ENCODE measurements at places on chromosomes 1 and 21. TPM values are rescaled to one million over a fixed set of nuclear protein-coding genes. Genes with fewer than 3 reads are reported as not detected.

The CELA2A gene
- total RNA-seq, result not detected

The ATP6V1G3 gene
- not detected for total RNA-seq

The SYNC gene
- not detected for total RNA-seq

The IL23R gene
- 0.08 TPM for total RNA-seq

The GSTM1 gene
- total RNA-seq, result 31.9 TPM

The EVI5 gene
- 1.8 TPM for total RNA-seq

The FCRL2 gene
- 0.11 TPM for total RNA-seq

The DDR2 gene
- 0.22 TPM for total RNA-seq

The OXCT2 gene
- not detected for total RNA-seq

The HSD3B1 gene
- not detected for total RNA-seq

DNA sequence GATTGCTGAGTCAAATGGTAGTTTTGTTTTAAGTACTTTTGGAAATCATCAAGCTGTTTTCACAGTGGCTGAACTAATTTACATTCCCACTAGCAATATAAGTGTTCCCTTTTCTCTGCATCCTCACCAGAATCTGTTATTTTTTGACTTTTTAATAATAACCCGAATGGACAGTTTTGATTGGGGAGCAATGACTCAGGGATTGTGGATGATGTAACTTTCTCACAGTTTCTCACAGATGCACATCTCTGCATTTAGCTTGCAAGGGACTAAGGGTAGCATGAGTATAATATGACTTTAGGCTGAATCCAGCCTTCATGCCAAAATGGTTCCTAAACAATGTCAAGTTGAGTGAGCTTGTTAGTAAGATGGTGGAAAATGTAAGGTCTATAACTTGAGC lies 90.2 kb downstream of the C4BPA start:
- DNase-seq, result no peak

- DNase-seq, result no peak
Measured at GRCh38 chr1:167094690-167095089, 815 bp downstream of the STYXL2 start.

GRCh38 chr1:37108596-37109188 lies 74.4 kb upstream of the GRIK3 start:
- DNase-seq, result no peak

GRCh38 chr1:177256153-177257075 lies 85.7 kb downstream of the BRINP2 start:
- no peak for DNase-seq

DNA sequence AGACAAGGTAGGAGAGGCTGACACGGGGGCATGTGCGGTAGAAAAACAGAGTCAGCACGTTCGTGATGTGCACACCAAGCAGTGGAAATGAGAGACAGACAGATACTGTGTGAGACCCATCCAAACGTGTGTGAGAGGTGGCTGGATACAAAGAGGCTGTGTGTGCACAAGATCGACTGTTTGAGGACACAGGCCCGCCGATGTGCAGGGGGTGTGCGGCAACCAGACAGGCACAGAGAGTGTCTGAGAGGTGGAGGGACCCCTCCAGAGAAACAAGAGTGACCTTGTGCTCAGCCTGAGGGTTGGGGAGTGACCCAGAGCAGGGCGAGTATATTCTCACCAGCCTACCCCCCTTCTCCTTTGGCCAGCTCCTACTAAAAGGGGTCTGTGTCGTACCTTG lies 97.8 kb upstream of the IPO9 start:
- no peak for DNase-seq

GRCh38 chr1:162983671-162984425 lies 85.3 kb upstream of the RGS4 start:
- no peak for DNase-seq

GRCh38 chr1:226778657-226779058 lies 39.6 kb upstream of the ITPKB start:
- DNase-seq, result no peak

GRCh38 chr1:81757398-81758020 lies 43.2 kb upstream of the ADGRL2 start:
- no peak for DNase-seq

- no peak for DNase-seq
Measured at GRCh38 chr1:8571200-8571984, 246.0 kb downstream of the RERE start.

GRCh38 chr1:170133766-170134495 lies 11.8 kb upstream of the NTMT2 start:
- DNase-seq, result no peak

DNA sequence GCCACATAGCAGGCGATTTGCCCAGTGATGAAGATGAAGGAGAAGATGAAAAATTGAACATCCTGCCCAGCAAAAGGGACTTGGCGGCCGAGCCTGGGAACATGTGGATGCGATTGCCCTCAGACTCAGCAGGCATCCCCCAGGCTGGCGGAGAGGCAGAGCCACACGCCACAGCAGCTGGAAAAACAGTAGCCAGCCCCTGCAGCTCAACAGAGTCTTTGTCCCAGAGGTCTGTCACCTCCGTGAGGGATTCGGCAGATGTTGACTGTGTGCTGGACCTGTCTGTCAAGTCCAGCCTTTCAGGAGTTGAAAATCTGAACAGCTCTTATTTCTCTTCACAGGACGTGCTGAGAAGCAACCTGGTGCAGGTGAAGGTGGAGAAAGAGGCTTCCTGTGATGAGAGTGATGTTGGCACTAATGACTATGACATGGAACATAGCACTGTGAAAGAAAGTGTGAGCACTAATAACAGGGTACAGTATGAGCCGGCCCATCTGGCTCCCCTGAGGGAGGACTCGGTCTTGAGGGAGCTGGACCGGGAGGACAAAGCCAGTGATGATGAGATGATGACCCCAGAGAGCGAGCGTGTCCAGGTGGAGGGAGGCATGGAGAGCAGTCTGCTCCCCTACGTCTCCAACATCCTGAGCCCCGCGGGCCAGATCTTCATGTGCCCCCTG lies 3.3 kb downstream of the ZBTB18 start:
- no peak for DNase-seq

- peak; percentile 40 for DNase-seq
Measured at GRCh38 chr1:23423415-23424292, 894 bp downstream of the TCEA3 start.

GRCh38 chr1:32963746-32964460 lies 706 bp downstream of the RNF19B start:
- peak; percentile 41 for DNase-seq

- no peak for DNase-seq
Measured at GRCh38 chr1:40161888-40162397, 756 bp downstream of the RLF start.

DNA sequence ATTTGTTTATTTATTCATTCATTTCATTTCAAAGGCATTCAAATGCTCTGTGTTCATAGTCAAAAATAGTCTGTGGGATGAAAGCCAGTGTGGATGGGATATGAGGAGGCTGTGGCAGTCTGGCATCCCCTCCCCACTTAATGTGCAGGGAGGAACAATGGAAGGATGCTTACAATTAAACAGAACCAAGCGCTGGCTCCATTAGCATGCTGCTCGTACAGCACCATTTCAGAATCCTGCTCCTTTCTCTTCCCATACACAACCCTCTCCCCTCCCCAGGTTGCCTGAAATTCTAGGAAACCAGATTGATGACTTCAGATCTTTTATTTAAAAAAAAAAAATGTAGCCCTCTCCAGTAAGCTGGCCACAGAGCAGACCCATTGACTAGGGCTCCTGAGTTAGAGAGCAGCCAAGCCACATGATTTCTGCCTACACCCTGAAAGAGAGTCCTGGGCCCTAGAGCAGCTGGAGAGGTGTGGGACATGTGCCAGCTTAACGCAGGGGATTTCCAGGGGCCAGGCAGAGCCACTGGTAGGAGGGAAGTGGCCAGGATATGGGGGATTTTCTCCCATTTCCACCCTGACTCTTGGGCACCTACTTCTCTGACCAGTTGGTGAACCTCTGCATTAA lies 205.2 kb downstream of the ASTN1 start:
- no peak for DNase-seq

GRCh38 chr1:157952601-157953000 lies 40.8 kb upstream of the KIRREL1 start:
- DNase-seq, result no peak

DNA sequence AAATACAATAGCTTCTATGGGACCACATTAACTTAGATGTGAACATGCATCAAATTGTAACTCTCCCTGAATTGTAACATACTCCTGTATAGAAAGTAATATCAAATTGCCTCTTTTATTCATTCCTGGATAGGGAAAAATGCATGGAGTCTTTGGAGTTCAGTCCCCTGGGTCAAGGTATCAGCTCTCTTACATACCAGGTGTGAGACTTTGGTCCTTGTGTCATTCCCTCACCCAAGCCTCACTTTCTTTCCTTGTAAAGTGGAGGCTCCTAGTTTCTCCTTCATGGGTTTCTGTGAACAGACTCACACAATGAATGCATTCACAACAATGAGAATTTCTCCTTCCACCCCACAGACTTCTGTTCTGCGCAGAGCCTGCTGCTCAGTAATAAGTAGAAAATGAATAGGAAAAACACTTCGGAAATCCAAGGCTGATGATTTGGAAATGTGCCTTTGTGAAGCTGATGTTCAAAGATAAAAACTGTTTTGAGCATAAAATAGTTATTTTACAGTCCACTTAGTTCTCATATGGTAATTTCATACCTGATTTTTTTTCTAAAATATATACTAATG lies 185.3 kb downstream of the AK5 start:
- DNase-seq, result no peak

DNA sequence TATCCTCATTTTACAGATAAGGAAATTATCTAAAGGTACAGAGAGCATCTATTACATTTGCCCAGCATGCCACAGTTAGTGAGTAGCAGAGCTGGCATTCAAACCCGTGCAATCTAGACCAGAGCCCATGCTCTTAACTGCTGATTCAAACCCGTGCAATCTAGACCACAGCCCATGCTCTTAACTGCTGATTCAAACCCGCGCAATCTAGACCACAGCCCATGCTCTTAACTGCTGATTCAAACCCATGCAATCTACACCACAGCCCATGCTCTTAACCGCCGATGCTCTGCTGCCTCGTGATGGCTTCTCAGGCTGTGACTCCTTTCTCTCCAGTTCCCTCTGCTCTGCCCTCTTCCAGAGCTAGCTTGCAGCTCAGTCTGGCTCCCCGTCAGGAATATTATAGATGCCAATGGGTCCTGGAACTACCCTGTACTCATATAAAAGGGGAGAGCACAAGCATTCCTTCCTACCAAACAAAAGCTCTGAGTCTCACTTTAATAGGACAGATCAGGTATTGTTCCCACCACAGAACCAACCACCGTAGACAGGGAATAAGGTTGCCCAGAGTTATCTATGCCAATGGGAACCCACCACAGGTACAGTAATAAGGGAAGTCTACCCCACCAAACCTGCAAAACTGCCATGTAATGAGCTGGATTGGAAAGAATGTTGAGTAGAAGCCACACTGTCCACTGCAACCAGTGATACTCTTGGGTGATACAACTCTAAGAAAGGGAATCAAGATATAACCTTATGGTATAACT lies 78.4 kb downstream of the SMYD3 start:
- no peak for DNase-seq

GRCh38 chr1:117656202-117656641 lies 50.4 kb downstream of the TENT5C start:
- DNase-seq, result peak; percentile 62

DNA sequence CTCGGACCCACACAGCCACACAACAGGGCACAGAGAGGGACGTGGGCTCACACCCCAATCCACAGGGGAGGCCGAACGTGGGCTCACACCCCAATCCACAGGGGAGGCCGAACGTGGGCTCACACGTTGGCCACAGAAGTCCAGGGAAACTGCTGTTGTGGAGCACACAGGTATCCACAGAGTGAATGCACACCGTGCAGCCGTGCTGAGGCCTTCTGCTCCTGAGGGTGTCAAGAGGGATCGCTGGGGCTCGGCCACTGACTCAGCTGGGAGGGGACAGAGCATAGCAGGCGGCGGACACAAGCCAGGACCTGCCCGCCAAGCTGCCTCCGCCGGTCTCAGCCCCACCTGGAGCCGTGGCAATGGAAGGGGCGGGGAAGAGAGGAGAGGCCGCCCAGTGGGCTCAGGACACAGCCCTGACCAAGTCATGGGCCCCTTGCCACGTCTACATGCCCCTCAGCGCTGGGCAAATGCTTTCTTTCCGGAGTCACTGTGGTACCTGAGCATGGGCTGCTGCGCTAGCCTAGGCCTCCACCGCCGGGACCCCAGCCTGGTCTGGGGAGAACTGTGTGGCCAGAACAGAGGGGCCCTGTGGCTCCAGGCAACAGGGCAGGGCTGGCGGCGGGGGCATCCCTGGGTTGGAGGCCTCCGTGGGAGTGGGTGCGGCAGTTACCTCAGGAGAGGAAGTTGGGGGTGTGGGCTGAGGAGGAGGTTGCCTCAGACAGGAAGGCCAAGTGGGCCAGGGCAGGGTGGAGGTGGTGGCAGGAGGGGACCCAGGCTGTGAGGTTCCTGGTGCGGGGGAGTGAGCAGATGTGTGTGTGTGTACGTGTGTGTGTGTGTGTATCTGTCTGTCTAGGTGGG lies 1.2 kb downstream of the SYTL1 start:
- peak; percentile 87 for DNase-seq

DNA sequence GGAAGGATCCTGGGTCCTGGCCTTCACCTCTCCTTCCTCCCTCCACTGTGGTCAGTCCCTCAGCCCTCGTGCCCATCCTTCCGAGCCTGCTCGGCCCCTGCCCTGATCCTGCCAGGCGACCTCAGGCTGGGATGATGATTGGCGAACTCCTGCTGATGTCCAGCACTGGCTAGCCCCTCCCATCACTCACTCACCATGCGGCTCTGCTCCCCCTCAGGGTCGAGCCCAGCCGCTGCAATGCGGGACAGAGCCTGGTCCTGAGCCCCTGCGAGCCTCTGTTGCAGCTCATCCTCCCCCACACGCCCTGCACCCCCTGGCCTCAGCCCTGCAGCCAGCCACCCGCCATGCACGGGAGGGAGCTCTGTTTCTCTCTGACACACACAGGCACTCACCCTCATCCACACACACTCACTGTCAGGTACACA lies 100.2 kb downstream of the DMRTB1 start:
- no peak for DNase-seq

- DNase-seq, result no peak
Measured at GRCh38 chr1:218527737-218528136, 182.6 kb downstream of the TGFB2 start.

DNA sequence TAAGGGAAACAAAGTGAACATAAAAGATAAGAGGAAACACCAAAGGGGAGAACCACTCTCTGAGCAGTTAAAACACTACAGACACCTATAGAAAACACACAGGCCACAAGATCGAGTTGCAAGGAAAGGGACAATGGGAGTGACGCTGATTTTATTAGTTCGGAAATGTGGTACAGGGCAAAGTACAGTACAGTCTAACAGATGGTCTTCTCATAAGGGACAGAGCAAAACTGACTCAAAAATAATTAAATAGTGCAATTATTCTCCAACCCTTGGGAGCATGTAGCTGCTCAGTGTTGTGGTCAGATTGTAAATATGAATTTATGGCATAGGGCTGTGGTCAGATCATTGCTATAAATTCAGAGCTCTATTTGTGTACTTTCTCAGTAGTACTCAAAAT lies 352.0 kb downstream of the USH2A start:
- no peak for DNase-seq

- no peak for DNase-seq
Measured at GRCh38 chr1:220151454-220151853, 57.5 kb downstream of the IARS2 start.
